Epithelial cell of esophagus (primary cell): ENCODE measurements at places on chromosomes 7 and 10.

DNA sequence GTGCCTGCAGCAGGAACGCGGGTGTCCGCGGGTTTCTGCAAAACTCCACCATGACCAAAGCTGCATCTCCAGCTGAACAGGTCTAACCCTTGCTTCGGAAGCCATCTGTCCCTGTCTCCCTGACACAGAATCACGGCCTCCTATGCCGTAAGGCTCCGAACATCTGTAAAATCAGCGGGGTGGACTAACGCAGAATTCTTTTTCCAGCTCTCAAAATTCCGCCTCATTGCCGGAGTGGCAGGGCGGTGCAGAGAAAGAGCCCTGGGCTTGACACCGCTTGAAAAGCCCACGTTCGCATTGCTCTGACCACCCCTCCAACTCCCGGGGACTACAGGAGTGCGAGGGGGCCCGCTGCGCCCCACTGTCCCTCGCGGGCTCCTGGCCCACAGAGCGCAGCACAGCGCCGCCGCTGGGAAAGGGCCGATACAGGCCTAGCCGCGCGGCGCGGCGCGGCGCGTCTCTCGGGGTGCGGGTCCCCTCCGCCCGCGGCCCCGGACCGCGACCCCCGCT, 409 bp downstream of the DNMBP start:
- peak; percentile 57 for DNase-seq

- DNase-seq = no peak
These were observed 266.6 kb downstream of the SUGCT start for GRCh38 chr7:40401406-40401805.

- DNase-seq = no peak
These were observed 381.4 kb downstream of the RPS24 start for GRCh38 chr10:78415111-78415510.

DNA sequence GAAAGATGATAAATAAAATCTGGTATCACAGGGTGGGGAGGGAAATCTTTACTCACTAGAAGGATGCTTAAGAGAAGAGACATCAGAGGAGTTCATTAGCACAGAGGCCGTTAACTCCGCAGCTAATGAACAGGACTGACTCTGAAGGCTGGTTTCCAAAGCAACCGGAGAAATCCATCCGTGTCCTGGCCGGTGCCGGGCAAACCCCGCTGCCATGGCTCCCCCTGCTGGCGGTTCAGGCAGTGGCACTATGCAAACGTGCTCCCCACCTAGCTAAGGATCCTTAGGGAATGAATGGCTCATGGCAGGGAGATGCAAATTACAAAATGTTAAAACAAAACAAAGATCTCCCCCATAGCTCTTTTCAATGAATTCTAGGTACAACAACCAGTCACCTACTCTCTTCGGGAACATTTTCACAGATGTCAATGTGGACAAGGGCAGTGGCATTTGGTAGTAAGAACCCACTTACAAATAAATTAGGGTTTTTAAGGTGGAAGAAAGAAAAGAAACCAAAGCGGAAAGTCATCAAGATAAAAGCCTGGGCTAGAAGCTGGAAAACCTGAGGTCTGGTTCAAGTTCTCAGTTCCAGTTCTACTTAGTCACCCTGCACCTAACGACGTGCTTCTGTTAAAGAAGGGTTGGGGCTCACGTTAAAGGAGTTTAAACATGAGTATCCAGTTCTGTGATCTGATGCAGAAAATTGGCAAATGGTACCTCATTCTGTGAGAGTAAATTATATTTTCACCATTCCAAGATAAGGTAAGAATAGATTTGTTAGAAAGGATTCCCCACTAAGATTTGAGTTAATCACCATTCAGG, 138.2 kb downstream of the SVIL start:
- DNase-seq = peak; percentile 71

DNA sequence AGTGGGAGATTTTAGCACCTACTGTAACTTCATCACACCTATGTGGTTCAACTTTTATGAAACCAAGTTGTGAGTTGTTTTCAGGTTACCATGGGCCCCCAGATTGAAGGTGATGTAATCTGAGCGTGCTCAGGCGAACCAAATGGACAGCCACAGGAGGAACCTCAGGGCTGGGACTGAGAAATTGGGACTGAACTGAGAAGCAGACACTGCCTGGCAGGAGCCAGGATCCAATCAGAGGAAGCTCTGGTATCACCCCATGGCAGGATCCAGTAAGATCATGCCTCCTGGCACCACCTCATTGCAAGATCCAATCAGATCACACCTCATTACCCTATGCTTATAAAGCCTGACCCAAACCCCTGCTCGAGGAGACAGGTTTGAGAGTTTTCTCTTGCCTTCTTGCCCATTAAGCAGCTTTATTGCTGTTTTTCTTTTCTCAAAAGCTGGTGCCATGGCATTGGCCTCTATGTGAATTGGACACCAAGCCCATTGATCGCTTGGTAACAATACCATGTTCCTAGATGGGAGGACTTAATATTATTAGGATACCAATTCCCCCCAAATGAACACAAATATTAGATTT, 43.2 kb upstream of the GDF10 start:
- no peak for DNase-seq

- DNase-seq = no peak
These were observed 70.5 kb downstream of the PARD3 start for GRCh38 chr10:34744590-34744989.

GRCh38 chr7:70890147-70890969, 241.6 kb upstream of the GALNT17 start:
- no peak for DNase-seq

- DNase-seq = no peak
These were observed 306.3 kb downstream of the FZD1 start for GRCh38 chr7:91570560-91570959.

DNA sequence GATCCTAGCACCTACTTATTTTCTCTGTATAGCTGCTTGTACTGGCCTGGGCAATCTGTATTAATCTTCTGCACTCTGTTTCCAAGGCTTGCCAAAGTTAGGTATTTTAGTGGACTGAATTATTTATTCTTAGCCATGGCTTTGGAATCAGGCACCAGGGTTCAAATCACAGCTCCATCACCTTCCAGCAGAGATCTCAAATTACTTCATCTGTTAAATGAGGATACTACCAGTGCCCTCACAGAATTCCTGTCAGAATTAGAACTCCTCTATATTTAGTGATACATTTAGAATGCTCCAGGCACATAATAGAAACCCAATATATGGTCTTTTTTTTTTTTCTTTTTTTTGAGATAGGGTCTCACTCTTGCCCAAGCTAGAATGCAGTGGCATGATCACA, 17.6 kb downstream of the ARMH3 start:
- DNase-seq = no peak

DNA sequence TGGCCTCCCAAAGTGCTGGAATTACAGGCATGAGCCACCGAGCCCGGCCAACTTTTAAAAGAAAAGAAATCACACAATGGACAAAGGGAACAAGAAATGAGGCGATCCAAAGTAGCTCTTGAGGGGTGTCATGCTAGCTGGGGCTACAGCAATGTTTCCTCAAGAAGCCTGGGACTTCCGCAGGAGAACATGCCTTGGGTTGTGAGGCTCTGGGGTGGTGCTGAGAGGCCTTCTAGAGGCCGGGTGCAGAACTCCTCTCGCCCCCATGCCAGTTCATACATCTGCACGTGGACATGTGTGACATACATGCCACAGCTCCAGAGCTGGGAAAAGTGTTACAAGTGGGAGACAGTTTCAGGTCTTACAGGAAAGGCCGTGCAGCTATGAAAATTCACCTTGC, 238.2 kb downstream of the SKAP2 start:
- DNase-seq = no peak

GRCh38 chr7:143043391-143043790, 8.8 kb upstream of the OR6V1 start:
- no peak for DNase-seq

GRCh38 chr10:102679596-102679995, 34.6 kb downstream of the ARL3 start:
- DNase-seq = no peak

DNA sequence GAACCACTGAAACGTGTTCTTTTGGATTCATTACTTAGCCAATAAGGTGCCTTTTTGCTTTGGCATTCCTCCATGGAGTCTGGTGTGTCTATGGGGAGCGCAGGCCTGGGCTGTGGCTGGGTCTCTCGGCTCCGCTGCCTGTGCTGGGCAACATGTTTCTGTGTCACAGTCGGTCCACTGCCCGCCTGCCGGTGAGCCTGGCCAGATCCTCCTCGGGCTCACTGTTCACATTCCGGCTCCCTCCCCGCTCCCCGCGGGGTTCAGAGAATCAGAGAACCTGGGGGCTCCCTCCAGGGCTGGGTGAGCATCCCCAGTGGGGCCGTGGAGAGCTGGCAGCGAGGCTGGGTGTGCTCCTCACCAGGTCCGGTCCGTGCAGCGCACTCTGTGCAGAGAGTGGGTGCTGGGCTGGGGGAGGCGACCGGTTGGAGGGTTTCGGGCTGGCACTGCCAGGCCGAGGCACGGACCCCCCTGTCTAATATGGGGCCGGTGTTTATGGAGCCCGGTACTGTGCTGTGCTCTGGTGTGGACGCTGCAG, 70.4 kb downstream of the INPP5A start:
- no peak for DNase-seq

DNA sequence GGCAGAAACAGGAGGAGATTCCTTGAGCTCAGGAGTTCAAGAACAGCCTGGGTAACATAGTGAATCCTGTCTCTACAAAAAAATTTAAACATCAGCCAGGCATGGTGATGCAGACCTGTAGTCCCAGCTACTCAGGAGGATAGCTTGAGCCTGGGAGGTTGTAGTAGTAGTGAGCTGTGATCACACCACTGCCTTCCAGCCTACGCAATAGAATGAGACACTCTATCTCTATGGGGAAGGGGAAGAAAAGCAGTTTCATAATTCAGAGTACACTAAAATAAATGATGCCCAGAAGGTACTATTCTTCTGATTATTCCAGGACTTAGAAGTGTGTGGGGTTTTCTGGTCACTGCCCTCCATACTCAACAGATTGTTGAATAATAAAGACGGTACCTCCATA, 177.3 kb downstream of the KMT2E start:
- peak; percentile 28 for DNase-seq

DNA sequence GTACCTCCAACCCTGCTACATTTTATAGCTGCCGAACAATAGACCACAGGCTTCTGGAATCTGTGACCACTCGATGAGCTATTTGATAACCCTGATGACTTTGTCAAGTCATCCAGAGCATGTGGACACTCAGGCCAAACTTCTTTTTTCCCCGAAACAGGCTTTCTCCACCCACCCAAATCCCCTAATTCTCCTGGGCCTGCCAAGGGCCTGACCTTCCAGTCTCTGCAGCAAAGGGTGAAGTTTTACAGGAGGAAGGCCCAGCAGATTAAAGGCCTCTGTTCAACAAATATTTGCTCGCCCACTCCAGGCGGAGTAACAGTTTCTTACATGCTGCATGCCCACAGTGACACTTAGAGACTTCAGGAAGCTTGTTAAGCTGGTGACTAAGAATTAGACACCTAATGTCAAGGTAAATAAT, 2.0 kb downstream of the JCAD start:
- DNase-seq = peak; percentile 46

DNA sequence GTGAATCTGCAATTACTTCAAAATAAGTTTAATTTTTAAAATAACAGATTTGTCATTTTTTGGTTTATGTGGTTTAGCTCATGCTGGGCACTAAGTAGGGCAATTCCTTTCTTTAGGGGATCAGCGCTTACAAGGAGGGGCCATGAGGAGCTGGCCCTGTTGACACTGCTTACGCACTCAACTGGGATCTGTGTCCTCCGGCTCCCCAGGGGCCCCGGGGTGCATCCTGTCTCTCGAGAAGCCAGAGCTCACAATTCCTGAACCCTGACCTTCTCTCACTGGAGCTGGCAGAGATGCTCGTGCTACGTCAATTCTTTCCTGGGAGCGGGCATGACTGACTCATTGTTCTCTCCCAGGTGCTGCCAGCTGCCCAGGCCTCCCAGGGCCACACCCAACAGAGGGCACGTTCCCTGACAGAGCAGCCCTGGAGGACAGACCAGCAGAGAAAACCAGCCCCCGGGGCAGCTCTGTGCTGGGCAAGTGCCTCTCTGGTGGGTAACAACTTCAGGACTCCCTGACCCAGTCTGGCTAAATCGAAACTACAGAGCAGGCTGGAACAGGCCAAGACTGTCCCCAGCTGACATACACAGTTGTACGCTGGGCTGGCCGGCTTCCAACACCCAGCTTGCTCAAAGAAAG, 36.8 kb downstream of the CTBP2 start:
- peak; percentile 96 for DNase-seq
